ENCODE measurements at places on chromosomes 7 and 10.
A peak's percentile ranks its signal among the peaks of the same experiment; 100 is the strongest.

DNA sequence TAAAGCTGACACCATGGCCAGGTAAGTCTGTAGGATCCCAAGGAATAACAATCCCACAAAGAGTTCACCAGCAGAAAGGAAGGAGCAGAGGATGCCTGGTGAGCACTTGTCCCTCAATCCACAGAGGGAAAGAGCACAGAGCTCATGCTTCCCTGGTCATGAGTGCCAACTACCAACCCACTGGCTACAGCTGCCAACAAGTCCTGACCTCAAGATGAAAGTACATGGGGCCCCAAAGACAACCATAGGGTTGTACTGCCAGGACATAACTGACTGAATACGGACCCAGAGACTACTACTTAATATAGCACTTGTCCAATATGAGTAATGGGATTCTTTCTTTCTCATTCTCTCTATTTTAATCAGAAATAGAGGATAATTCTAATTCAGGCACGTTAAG lies 83.3 kb downstream of the JCAD start:
- DNase-seq, result no peak

DNA sequence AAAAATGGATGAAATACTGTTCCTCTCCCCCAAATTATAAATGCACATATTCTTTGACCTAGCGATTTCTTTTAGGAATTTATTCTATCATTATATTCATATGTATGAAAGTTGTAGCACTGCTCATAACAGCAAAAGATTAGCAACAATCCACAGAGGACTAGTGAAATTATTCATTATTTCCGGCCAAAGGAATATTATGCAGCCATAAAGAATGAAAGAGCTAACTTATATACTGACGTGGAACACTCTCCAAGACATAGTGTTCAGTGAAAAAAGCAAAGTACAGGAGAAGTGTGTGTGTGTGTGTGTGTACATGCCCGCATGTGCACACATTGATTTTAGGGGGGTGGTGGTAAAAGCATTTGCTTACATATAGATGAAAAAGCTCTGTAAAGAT lies 23.3 kb downstream of the MMS19 start:
- no peak for DNase-seq

DNA sequence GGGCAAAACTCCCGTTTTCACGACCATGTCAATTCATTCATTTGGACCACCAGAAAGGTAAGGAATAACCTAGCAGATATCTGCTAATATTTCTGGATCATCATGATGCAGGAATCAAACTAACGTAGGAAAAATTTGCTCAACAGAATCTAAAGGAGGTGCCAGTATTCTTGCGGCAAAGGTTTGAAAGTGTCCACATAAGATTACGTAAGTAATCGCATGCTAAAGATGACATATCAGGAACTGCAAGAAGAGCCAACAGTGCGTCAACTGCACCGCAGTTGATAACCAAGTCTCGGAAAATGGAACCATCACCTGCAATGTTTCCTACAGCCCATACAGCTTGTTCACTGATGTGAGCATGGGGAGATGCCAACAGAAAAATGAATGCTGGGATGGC lies 194.1 kb upstream of the ZNF804B start:
- DNase-seq, result no peak

DNA sequence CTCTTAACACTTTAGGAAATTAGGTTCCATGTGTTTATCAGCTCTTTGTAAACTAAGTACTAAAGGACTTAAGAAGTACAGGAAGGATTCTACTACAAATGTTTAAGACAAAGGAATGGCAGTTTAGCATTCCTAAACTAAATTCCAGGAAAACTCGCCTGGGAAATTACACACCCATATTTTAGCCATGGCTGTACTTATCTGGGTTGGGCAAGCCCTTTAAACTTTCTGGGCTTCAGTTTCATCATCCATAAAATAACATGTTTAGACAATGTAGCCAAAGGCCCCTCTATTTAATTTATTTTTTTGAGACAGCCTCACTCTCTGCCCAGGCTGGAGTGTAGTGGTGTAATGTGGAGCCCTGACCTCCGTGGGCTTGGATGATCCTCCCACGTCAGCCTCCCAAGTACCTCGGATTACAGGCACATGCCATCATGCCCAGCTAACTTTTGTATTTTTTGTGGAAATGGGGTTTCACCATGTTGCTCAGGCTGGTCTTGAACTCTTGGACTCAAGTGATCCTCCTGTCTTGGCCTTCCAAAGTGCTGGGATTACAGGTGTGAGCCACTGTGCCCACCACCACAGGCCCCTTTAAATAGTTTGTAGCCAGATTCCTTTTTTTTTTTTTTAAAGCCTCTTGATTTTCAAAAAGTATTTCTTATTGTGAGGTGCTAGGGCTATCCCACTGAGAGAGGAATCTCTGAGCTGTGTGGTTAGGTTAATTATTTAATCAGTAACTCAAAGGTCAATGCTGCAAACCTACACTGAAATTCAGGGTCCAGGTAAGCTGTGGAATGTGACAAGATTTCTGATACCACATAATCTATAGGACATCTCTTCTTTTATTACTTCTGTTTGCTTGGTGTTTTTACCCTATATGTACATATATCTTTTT lies 32.1 kb downstream of the TMEM60 start:
- DNase-seq, result no peak

DNA sequence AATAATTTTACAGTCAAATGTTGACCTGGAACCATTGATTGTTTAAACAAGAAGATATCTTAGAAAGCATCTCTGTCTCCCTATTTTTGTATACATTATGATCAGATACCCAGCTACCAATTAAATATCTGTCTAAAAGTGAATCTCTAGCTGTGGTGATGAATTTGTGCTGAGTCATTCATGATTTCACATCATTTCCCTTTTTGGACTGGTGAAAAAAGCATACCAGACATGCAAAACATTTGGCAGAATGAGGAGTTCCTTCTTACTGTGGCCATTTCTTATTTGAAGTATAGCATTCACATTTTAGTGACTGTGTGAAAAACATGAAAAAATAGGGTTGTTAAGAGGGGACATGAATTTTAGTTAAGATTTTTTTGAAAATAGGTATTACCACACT lies 98.0 kb upstream of the GATA3 start:
- DNase-seq, result no peak

DNA sequence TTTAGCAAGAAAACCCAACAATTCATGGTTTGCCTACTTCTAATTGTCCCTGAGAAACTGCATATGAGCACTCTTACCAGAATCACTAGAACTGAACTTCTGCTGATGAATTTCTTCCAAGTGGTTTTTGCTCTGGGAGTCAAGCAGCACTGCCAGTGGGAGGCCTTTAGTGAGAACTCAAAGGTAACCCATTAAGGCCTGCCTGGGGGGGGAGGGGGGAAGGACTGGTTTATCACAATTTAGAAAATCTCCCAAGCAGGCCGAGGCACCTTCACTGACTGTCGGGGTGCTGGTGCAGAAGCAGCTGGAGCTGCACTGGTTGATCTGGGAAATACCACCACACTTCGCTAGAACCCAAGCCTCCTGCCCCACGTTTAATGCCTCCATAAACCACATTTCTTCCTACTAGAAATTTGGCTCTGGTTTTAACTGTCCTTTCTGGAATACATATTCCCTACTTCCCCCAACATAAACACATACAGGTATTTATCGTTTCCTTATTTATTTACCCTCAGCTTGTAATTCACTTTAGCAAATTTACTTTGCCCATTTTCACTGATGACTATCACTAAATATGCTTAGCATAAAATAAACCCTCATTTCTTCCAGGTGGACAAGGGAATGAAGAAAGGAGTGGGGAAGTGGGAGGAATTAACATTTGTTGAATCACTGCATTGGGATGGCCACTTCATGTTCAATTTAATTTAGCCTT lies 14.2 kb downstream of the ANK3 start:
- no peak for DNase-seq

DNA sequence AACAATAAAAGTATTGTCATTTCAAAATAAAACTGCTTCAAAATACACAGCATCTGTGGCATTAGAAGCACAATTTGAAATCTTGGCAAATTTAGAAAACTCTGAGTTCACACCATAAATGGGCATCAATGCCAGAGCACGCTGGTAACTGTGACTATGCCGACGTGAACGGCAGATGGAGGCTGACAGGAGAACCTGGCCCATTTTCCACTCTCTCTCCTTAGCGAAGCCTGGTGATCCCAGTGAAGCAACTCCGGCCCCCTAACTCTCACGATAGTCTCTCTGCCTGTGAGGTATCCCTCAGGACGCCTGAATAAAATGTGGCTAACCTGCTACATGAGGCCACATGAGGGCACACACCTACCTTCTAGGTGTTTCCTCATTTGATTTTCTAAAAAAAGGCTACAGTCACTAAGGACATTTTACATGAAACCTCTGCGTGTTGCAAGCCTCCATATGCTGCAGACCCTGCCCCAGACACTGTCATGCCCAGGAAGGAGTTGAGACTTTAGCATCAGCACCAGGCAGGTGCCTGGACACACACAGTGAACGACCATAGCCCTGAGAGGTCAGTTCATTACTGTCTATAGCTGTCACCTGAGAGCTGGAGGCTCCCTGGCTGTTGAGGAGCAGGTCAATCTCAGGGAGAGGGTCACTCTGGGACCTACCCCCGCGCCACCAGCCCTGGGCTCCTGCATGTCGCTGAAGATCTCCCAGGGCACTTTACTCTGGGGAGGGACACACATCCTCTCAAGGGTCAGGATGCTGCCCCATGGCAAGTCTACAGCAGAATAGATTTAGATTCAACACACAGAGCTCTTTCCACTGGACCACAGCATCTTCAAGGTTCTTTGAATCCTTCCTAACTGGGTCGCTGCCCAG lies 62.9 kb upstream of the CAMK2B start:
- DNase-seq, result no peak

- no peak for DNase-seq
These were observed 124.0 kb upstream of the PTPN20 start for GRCh38 chr10:46787321-46787615.

GRCh38 chr7:131231381-131232220 lies 96.1 kb upstream of the MKLN1 start:
- peak; percentile 24 for DNase-seq

DNA sequence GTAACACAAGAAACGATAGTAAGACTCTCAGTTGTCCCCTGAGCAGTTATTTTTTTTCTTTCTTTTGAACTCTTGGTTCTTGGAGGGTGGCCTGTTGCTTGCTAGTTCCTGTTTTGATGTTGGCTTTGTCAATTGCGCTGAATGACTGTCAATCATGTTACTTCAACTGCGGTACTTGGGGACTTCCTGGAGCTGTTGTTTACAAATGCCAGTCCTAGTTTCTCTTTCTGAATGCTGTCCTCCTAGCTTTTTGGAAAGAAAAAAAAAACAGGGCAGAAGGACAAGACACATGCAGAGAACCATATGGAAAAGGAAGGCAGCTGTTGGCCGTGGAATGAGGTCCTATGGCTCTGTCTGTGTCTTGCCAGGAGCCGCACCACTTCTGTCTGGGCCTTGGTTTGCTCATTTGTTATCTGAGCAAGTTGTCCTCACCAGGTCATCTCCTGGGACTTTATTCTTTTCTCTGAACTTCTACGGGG lies 7.0 kb upstream of the PDCD4 start:
- DNase-seq, result peak; percentile 30

GRCh38 chr10:78292982-78293865 lies 259.6 kb downstream of the RPS24 start:
- DNase-seq, result no peak

- no peak for DNase-seq
These were observed 92.0 kb upstream of the RET start for GRCh38 chr10:42984761-42985325.

- DNase-seq, result no peak
These were observed 54.4 kb downstream of the CYP2C9 start for GRCh38 chr10:94992811-94993210.

- peak; percentile 90 for DNase-seq
These were observed at the start of the genes GPC2 and STAG3 for GRCh38 chr7:100177045-100178001. Gene GPC2, minus strand, starts transcription at chr7:100177381. Its CDS starts 182 bp downstream, at chr7:100177199. Gene STAG3, plus strand, starts transcription at chr7:100177918. Its CDS starts 2,639 bp downstream, at chr7:100180557.

- no peak for DNase-seq
These were observed 17.3 kb upstream of the SAMD9L start for GRCh38 chr7:93165447-93165846.

DNA sequence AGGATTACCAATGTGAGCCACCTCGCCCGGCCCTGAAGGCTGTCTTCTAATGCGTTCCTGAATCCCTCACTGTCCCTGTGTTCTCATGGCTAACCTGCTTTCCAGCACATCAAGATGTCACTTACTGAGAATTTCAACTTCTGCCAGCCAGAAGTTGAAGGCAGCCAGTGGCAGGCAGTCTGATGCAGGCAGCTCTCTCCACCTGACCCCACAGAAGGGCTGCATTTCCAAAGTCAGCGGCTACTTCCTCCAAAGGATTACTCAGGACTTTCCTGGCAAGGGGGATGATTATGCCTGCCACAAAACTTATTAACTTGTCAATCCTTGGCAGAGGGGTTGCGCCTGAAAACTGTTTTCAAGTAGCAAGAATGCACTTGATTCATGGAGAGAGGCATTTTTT lies 1219.4 kb downstream of the TYW1 start:
- DNase-seq, result no peak

- no peak for DNase-seq
These were observed 106.7 kb downstream of the ITGB1 start for GRCh38 chr10:32851301-32851700.

GRCh38 chr7:4689668-4690067 lies 7.6 kb downstream of the FOXK1 start:
- DNase-seq, result no peak

All from activated CD4-positive, CD25-positive, alpha-beta regulatory T cell treated with anti-CD3 and anti-CD28 coated beads, Interleukin-2, amount 50 U/mL, for 16 hours (primary cell).